ENCODE measurements at places on chromosomes 2 and 18. TPM values are rescaled to one million over a fixed set of nuclear protein-coding genes. Genes with fewer than 3 reads are reported as not detected.

TUBA4B gene
- not detected for polyA plus RNA-seq

ERICH2 gene
- polyA plus RNA-seq = 4.1 TPM

GKN1 gene
- not detected for polyA plus RNA-seq

CELF4 gene
- polyA plus RNA-seq = 0.79 TPM

DNAJC27 gene
- polyA plus RNA-seq = 4.1 TPM

APOB gene
- polyA plus RNA-seq = 3.6 TPM

ATIC gene
- polyA plus RNA-seq = 63.6 TPM

FAM228B gene
- 37.9 TPM for polyA plus RNA-seq

NOL4 gene
- polyA plus RNA-seq = 0.05 TPM

EDAR gene
- not detected for polyA plus RNA-seq

COLEC11 gene
- 70.6 TPM for polyA plus RNA-seq

C2orf80 gene
- not detected for polyA plus RNA-seq

ODC1 gene
- 17.3 TPM for polyA plus RNA-seq

C2orf78 gene
- not detected for polyA plus RNA-seq

ORC4 gene
- 13.9 TPM for polyA plus RNA-seq

M1AP gene
- polyA plus RNA-seq = 0.07 TPM

NEB gene
- 31.0 TPM for polyA plus RNA-seq

CFAP210 gene
- polyA plus RNA-seq = 0.14 TPM

SGO2 gene
- 0.81 TPM for polyA plus RNA-seq

IL36RN gene
- not detected for polyA plus RNA-seq

CFAP65 gene
- polyA plus RNA-seq = not detected

DLX1 gene
- 0.23 TPM for polyA plus RNA-seq

ANKRD30B gene
- polyA plus RNA-seq = not detected

HOXD1 gene
- polyA plus RNA-seq = 0.05 TPM

IL1F10 gene
- polyA plus RNA-seq = not detected

TBR1 gene
- polyA plus RNA-seq = 0.02 TPM

HRH4 gene
- polyA plus RNA-seq = not detected

KCNG2 gene
- polyA plus RNA-seq = not detected

GMPPA gene
- polyA plus RNA-seq = 21.6 TPM

GALNT5 gene
- 0.34 TPM for polyA plus RNA-seq
